Activated T-helper 1 cell treated with anti-CD3 and anti-CD28 coated beads, Interleukin-2, amount 50 U/mL, for 16 hours (primary cell): ENCODE measurements at places on chromosomes 7 and 10.

DNA sequence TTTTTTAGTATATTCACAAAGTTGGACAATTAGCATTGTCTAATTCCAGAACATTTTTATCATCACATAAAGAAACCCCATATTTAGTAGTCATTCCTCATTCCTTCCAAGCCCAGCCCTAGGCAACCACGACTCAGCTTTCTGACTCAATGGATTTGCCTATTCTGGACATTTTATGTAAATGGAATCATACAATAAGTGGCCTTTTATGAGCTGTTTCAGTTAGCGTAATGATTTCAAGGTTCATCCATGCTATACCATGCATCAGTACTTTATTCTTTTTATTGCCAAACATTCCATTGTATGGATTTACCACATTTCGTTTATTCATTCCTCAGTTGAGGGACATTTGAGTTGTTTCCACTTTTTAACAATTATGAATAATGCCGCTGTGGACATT is 249.2 kb downstream of the DYNC1I1 start:
- no peak for DNase-seq

- no peak for DNase-seq
Measured at GRCh38 chr10:73647211-73647874, 6.1 kb upstream of the MYOZ1 start.

GRCh38 chr7:121515229-121515628 is 119.1 kb upstream of the FAM3C start:
- DNase-seq = no peak

DNA sequence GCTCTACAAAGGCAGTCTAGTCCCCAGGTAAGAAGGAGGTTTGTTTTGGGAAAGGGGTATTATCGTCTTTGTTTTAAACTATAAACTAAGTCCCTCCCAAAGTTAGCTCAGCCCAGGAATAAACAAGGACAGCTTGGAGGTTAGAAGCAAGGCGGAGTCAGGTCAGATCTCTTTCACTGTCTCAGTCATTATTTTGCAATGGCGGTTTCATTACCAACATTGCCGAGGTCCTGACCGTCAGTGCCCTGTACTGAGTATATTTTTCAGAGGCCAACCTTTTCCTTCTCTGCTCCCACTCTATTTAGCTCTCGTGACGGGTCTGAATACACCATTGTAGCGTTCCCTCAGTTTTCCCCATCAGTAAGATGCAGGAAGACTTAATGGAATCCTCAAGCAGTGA is 184.5 kb downstream of the PRKCQ start:
- no peak for DNase-seq

DNA sequence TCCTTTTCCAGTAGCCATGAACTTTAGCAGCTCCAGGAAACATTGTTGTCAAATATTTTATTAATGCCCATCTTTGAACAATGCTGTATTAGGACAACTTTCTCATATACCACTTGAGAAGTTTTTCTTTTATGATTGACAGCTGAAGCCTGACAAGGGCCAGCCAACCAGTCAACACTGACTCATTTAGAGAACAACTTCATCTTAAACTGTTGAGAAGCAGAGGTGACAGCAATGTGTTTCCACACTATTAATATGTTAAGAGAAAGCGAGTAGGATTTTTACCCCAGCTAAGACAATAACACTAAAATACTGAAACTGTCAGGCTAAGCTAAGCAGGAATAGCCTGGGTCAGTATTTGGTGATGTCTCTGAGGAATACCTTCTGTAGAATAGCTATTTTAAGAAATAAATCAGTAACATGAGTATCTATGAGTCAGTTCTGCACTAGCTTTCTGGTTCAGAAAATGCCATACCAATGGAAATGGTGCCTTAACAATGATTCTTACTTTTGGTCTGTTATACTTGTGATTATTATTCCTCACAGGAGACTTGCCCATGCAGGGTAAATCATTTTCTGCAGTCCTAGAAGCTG is 168.8 kb upstream of the POT1 start:
- DNase-seq = no peak

DNA sequence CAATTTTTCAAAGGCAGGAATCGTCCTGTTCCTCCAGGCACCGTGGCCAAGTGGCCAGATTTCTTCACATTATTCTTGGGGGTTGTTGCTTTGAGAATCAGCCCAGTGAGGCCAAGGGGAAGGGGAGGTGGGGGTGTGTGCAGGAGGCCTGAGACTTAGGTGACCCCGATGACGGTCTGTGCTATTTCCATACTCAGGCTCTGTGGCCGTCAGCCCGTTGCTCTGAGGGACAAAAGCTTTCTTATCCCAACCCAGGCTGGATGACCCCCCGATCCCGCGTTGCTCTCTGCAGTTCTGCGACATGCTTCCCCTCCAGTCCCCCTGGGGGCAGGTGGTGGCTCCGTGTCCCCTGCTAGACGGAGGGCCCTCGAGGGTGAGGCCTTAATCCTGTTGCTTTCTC is 14.2 kb downstream of the DOCK1 start:
- no peak for DNase-seq

GRCh38 chr7:78299088-78299487 is 500.5 kb downstream of the PHTF2 start:
- DNase-seq = no peak
